ENCODE measurements at places on chromosomes 4 and X.

GRCh38 chr4:188266386-188266785 lies 127.1 kb downstream of the TRIML1 start:
- DNase-seq: no peak

DNA sequence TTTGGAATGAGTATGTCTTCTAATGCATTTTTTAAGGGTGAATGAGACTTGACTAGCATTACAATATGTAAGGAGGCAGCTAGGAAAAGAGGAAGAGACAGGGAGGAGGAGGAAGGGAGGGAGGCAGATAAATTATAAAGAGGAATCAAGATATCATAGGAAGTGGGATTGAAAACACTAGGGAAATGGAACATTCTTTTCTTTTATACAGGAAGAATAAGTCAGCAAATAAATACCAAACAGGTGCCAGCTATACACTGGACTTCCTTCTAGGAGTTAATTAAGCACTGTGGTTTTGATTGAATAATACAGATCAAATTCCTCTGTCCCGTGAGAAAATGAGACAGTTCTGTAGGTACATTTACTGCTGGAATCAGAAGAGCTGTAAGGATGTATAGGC lies 78.6 kb downstream of the PACRGL start:
- no peak for DNase-seq

- no peak for DNase-seq
Measured at GRCh38 chr4:1349359-1350168, 2.6 kb downstream of the UVSSA start.

DNA sequence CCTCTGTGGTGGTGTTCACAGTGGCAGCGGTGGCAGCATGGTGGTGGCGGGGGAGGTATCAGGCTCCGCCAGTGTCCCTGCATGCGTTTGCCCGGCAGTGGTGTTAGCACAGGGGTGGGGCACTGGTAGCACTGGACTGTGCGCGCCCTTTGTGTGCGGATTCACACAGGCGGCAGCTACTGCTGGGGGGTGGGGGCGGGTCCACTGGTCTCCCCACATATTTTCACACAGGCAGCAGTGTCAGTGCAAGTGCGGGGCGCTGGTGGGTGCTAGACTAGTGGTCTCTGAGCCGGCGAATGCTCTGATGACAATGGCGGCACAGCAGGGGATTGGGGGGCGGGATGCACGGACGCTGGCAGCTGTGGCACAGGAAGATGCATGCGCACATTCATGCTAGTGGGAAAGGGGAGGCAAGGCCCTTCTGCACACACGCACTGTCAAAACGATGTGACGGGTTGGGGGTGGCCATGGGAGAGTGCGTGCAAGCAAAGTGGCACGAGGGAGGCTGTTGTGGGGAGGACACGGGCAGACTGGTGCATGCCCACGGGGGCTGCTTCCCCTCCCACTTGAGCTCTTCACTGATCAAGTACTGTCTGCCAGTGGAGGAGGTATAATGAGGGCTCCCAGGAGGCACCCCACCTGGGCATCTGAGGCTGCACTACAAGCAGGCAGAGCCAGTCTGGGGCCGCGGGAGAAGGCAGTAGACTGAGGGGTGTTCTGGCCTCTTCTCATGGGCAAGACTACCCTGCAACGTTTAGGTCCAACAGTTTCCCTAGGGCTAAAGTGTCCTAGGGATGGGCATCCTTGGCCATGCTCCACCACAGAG lies 53.0 kb downstream of the POF1B start:
- no peak for DNase-seq

- peak; percentile 12 for DNase-seq
Measured at GRCh38 chr4:41525129-41525528, 12.8 kb upstream of the LIMCH1 start.

GRCh38 chr4:38453253-38453881 lies 210.6 kb upstream of the KLF3 start:
- DNase-seq: no peak

DNA sequence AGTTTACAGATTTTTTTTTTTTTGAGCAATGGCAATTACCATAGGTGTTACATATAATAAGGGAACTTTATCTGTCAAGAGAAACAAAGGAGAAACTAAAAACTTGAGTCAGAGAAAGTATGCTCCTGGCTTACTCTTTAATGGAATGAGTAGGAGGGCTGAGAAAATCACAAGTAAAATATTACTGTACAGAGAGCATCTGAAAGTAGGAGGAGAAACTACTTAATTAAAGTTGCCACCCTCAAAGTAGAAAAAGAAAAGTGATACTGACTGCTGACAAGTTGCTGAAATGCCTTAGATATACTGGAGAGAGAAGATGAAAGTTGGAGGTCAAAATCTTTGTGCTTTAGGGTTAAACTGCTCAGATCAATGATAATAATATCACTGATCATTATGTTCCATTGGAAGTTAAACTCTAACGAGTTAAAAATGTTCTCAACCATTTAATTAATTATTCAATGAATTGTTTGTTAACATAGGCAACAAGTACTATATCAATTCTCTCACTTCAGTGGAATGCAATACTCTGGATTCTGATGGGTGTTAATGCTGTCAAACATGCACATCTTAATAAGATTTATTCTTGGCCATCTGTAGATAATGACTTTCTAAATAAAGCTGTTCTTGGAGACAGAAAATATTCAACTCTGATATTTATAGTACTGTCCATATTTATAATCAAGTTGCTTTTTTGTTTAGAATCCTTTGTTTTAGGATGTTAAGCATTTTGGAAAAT lies 61.2 kb upstream of the CAMK2D start:
- no peak for DNase-seq

DNA sequence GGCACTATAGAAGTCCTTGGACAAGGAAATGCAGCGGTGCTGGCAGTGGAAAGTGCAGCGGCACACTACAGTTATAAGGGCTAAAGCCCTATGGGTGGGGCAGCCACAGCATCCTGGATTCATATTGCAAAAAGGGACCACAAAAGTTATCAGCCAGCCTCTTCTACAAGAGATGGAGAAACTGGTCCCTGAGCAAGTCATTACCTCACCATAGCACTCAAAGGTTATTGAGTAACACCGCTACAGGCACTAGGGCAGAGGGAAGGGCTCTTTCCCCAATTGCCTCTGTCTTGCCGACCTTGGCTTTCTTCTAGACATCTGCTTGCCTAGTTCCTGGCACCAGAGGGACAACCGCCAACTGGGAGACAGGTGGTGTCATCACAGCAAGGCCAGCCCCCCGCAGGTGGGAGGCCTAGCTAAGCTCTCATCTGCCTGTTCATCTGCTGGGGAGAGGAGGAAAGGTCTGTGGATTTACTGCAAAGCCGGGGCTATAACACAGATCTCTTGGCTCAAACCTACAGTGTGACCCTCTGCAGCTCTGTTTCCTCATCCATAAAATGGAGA lies 600.0 kb downstream of the BCOR start:
- no peak for DNase-seq

DNA sequence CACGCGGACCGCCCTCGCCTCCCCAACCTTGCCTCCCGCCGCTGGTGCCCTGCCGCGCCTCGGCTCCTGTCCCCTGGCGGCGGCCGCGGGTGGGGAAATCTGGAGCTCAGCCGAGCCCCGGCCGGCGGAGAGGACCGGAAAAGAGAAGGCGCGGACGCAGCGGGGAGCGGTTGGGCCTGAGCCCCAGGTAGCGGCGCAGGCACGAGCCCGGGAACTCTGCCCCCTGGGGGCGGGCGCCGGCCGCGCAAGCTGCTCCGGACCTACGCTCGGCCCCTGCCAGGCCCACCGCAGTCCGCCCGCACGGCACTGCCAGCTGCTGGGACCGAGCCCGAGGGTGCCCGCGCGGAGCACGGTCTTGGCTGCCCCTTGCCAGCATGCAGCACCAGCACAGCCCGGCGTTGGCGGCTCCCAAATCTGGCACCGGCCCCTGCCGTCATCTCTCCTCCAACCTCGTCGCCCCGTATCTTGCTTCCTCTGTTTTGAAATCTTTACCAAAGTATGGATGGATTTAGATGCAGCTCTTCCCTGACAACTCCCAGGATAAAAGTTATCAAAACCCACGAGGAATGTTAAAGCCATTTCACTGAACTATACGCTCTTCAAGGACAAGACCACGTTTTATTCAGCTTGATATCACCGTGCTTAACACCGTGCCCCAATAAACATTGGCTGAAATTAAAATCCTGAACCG lies at the start of gene PRSS12:
TSS of gene PRSS12 (minus strand) at position 161 of the 691 bp plus-strand sequence. CDS start 283 bp downstream, outside the sequence.
- DNase-seq: peak; percentile 89

DNA sequence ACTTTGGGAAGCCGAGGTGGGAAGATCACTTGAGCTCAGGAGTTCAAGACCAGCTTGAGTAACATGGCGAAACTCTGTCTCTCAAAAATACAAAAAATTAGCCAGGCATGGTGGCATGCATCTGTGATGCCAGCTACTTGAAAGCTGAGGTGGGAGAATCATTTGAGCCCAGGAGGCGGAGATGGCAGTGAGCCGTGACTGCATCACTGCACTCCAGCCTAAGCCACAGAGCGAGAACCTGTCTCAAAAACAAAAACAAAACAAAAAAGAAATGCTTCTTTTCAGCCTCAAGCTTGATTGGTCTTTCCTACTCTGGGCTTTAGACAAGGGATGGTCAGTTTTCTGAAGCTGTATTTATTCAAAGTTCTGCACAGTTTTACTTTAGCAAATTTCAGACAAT lies 15.8 kb upstream of the DHRSX start:
- DNase-seq: no peak

- no peak for DNase-seq
Measured at GRCh38 chr4:146470604-146471003, 51.1 kb downstream of the SLC10A7 start.

DNA sequence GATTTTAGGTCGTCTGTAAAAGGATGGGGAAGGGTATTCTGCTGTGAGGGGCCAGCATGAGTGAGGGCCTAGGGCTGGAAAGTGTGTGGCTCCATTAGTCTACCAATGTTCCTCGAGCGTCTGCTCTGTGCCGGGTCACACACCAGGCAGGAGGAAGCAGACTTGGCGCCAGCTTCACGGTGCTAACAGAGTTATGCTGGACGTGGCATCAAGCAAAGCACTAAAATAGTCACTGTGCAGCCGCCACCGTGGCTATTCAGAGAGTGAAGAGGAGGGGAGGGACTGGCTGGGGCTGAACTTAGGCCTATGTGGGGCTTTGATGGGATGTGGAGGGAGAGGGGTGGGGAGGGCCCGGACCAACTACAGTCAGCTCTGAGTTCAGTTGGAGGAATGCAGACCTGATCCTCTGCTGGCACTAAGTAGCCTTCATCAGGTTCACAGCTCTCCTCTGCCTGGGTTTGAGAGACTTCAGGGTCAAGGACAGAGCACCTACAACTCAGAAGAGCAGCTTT lies 83.9 kb upstream of the MSX1 start:
- DNase-seq: no peak

- no peak for DNase-seq
Measured at GRCh38 chrX:113548308-113549015, 707.8 kb upstream of the AMOT start.

DNA sequence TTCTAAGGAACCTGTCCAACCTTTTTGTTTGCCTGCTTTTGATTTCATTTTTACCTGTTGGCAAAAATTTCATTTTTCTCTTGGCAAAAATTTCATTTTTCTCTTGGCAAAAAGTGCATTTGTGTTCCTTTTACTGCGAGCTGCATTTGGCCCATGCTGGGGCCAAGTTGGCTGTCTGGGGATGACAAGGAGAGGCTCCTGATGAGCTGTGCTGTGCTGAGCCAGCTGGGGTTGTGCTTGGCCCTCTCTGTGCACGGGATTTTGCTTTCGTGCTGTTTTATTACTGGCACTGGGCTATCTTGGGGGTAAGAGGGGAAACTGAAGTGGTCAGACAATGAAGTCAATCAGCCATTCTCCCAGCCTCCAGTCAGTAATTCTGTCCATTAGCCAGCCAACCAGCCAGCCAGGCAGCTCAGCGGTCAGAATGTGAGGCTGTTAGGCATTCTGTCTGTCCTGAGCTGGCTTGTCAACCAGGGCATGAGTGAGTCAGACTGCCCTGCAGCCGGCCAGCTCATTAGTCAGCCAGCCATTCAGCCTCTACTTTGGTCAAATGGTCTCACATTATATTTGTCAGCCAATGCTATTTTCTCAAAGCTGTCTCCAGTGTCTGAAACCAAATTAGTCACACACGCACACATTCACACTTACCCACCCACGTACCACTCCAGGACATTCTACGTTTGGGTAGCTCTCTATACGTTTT lies 56.9 kb upstream of the PRPS1 start:
- DNase-seq: peak; percentile 32

- DNase-seq: no peak
Measured at GRCh38 chr4:1171311-1172227, 814 bp downstream of the SPON2 start.

GRCh38 chr4:7430965-7431695 lies 3.6 kb downstream of the PSAPL1 start:
- no peak for DNase-seq

GRCh38 chr4:154465085-154465484 lies 26.5 kb downstream of the DCHS2 start:
- no peak for DNase-seq

GRCh38 chr4:160826339-160826679 lies 1337.5 kb downstream of the FSTL5 start:
- no peak for DNase-seq

- DNase-seq: no peak
Measured at GRCh38 chr4:148442832-148443511, 758 bp upstream of the NR3C2 start.

GRCh38 chr4:124504431-124504830 lies 208.1 kb downstream of the ANKRD50 start:
- no peak for DNase-seq

DNA sequence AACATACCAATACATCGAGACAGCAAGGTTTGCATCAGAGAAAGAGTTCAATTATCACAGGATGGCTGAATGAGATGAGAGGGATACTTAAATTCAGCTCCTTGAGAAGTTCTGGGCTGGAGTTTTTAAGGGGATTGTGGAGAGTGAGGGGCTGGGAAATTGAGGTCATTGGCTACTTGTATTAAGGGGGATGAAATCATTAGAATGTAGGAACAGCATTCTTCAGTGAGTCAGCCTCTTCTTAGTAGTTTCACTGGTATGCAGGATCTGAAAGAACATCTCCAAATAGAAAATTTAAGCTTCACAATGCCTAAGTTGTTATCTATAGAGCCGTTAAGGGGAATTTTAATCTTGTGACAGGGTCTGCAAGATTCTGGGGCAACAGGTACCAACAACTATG lies 211.6 kb upstream of the TAPT1 start:
- no peak for DNase-seq

GRCh38 chr4:5963611-5964010 lies 54.6 kb downstream of the C4orf50 start:
- no peak for DNase-seq

DNA sequence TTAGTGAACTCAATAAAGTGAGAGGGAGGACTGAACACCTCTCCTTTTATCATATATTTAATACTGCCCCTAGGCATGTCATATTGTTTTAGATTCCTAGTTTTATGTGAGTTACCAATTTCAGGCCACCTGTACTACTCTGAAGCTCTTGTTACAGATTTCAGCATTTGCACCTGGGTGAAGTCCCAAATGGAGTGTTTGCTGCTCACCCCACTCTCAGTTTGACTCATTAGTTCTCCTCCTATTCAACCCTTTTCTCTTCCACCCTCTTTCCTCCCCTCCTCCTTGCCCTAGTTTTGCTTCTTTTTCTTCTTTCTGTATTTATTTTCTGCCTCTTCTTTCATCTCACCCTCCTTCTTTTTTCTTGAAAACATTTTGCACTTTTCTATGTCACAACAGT lies 1852.2 kb upstream of the IGFBP7 start:
- DNase-seq: no peak

- no peak for DNase-seq
Measured at GRCh38 chr4:111934314-111934713, 210.9 kb upstream of the FAM241A start.

GRCh38 chrX:24314019-24314635 lies at the start of gene SUPT20HL2:
Gene SUPT20HL2, minus strand, starts transcription at chrX:24314069. Its CDS starts 754 bp downstream, at chrX:24313315.
- no peak for DNase-seq

- DNase-seq: no peak
Measured at GRCh38 chr4:52358883-52359321, 300.2 kb downstream of the USP46 start.

GRCh38 chrX:23752740-23753415 lies 9.8 kb upstream of the ACOT9 start:
- no peak for DNase-seq

- no peak for DNase-seq
Measured at GRCh38 chr4:36256398-36256891, 12.1 kb upstream of the ARAP2 start.

All from hepatocyte (in vitro differentiated cells).